NCI-H69 (cell line): ENCODE measurements at places on chromosomes 5 and 9.

GRCh38 chr5:166262395-166262794 is 2029.0 kb upstream of the WWC1 start:
- DNase-seq = no peak

- DNase-seq = no peak
Observed at GRCh38 chr9:26262421-26263107, 584.3 kb upstream of the TUSC1 start.

DNA sequence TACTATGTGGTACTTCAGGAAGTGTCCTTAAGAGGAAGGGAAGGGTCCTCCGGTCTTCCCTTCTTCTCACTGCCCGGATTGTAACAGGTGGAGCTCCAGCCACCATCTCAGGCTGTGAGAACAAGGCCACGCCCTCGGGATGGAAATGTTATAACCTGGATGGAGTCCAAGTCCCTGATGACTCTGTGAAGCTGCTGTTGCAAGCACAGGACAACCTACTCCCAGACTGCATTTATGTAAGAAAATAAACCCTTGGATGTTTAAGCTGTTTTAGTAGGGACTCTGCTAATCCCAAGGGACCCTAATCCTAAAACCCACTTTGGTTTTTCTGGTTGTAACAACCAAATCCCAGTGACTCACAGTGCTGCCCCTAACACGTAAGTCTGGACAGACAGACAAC is 221.6 kb downstream of the ACTL7B start:
- DNase-seq = peak; percentile 92

- DNase-seq = no peak
Observed at GRCh38 chr5:9533096-9533495, 12.8 kb downstream of the SEMA5A start.

DNA sequence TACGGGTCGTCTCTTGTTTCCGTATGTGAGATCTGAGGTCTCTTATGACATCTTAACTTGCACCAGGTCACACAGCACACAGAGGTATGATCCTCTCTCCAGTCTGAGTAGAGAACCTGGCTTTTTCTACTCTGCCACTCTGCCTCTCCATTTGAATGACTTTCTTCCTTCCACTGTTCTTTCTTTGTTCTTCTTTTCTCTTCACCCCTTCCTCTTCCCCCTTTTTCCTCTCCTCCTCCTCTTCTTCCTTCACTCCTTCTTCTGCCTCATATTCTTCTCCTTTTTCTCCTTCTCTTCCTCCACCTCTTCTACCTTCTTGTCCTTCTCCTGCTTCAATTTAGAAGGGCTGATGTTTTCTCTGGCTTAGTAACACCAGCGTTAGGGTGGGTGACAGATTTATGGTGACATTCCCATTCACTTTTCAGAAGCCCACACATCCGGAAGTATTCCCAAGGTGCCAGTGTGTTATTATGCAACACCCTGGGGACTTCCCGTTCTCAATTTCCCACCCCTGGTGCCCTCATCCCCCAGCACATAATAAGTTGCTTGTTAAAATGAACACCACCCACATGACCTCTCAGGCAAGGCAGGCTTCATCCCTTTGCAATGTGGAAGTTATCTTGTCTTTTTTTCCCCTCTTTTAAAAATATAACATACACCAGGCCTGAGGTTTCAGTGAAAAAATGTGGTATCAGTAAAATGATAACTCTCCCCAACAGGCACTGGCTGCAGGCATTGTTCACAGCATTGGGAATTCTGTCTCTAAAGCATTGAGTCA is 122.0 kb downstream of the PAPPA start:
- DNase-seq = peak; percentile 83

DNA sequence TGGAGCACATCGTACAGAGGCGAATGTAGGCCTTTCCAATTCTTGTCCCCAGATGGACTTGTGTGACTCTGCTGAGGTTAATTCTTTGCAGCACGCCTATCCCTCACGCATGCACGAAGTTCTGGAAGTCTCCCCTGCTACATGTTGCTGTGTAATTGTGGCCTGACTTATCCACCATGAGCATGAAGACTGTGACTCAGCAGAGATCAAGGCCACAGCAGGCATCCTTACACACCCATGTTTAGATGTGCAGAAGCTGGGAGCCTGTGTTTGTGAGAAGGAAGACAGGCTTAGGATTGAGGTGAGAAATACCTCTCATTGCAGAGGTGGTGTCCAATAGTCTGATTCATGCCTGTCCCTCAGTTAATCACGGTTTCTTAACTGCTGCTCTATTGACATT is 135.6 kb downstream of the ICE1 start:
- peak; percentile 44 for DNase-seq

GRCh38 chr5:170885809-170886208 is 24.0 kb downstream of the RANBP17 start:
- DNase-seq = no peak

GRCh38 chr9:24071091-24071490 is 245.1 kb upstream of the ELAVL2 start:
- peak; percentile 20 for DNase-seq

GRCh38 chr5:93191035-93191817 is 389.8 kb downstream of the NR2F1-AS1 start:
- DNase-seq = no peak

DNA sequence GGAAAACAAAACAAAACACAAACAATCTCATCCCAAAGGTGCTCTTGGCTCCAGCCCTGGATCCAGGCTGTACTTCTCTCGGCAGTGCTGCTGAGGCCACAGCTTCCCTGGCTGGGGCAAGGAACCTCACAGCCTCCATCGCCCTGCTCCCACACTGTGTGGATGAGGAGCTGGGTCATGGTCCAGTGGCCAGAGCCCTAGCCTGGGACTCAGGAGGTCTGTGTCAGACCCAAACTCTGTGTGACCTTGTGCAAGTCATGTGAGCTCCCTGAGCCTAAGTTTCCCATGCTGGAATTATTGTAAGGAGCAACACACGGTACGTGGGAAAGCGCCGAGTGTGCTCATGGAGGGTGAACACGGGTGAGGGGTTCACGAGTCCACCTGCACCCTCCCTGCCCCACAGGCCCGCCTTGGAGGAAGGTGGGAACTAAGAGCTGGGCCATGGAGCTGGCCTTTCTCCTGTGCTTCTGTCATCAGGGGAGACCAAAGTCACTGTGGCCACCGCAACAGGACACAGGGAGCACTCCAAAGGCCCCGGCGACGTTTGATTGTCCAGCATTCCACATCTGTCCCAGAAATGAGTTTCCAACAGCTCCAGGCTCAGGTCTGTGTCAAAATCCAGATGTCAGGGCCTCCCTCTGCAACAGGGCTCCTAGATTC is 26.2 kb upstream of the SMU1 start:
- no peak for DNase-seq

DNA sequence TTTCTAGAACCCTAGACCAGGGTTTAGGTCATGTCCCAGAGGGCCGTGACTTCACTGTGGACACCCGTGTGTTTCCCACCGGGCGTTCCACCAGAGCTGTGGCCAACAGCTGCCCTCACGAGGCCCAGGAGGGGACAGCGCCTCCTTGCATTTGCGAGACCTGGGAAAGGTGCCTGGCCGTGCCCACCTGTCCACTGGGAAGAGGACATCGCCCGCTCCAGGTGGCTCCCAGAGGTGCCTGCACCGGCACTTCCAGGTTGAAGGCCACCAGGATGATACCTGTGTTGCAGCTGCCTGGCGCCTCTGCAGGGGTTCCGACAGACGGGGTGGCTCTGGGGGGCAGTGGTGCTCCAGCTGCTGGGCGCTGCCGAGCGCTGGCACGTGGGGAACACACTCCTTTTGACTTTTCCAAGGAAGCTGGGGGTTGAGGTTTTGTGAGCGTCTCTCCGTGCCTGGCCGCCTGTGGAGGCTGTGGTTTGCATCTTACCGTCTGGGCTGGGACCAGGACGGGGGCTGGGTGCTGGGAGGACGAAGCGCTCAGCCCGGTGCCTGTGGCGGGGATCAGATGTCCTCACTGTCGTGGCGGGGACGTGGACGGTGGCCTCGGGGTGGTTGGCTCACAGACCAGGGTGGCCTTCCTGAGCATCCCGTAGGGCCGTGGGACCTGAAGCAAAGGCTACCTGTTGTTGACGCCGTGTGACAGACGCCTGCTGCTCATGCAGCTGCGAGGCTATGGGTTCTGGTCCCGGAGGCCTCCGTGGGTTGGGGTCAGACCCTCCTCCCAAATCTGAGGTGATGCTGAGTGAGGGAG is 19.2 kb downstream of the NKD2 start:
- DNase-seq = no peak

DNA sequence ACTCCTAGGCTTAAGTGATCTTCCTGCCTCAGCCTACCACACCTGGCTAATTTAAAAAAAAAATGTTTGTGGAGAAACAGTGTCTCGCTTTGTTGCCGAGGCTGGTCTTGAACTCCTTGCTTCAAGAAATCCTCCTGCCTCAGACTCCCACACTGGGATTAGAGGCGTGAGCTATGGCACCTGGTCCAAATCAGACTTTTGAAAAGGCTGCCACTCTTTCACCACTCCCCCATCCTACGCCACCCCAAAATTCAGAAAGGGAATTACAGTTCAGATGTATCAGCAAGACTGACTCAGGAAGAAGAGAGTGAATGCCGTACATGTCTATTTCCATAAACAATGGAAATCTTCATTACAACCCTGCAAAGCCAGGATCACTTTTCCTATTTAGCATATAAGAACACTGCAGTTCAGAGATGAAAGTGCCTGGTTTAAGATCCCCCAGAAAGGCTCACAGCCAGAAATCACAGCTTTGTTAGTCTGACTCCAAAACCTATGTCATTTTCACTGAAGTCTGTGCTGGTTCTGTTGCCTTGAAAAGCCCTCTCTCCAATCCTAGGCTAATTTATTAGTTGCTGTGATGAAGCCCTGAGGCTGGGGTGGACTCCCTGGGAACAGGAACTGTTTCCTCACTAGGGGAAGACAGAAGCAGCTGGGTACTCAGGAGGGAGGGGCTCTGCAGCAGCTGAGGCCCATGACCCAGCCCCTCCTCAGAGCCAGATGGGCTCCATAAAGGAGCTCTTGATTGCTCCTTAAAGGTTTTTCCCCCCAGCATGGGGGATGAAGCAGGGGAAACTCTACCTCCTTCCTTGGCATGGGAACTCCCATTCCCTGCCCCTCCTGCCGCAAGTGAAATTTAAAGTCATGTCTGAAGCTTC is 3.1 kb downstream of the FBLL1 start:
- peak; percentile 92 for DNase-seq

GRCh38 chr5:67118050-67118620 is 78.5 kb downstream of the CD180 start:
- peak; percentile 14 for DNase-seq

- no peak for DNase-seq
Observed at GRCh38 chr9:99269416-99269815, 47.3 kb downstream of the SEC61B start.

GRCh38 chr5:66223637-66224036 is 79.5 kb downstream of the SREK1 start:
- DNase-seq = peak; percentile 43

DNA sequence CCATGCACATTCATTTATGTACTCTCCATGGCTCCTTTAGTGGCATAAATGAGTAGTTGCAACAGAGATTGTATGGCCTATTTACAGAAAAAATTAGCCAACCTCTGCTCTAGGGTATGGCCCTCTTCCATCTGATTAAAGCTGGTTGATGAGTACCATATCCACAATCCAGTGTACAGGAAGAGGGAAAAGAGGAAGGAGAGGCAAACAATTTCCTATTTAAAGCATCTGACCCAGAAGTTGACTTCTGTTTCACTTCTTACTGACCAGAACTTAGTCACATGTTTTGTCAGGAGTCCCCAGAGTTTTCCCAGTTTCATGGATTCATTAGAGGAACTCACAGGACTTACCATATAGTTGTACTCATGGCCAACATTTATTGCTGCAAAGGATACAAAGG is 68.6 kb upstream of the STARD4 start:
- DNase-seq = no peak

DNA sequence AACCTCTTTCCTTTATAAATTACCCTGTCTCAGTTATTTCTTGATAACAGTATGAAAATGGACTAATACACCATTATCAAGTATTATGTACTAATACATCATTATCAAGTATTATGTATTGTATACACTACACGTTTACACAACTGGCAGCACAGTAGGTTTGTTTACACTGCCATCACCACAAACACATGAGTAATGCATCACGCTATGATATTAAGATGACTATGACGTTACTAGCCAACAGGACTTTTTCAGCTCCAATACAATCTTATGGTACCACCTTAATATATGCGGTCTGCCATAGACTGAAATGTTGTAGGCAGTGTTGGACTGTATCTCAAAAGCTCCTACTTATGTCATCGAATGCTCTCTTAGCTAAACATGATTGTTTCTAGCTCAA is 28.2 kb downstream of the PRELID2 start:
- DNase-seq = peak; percentile 51

- peak; percentile 60 for DNase-seq
Observed at GRCh38 chr9:133609311-133610098, at the start of gene FAM163B. TSS of gene FAM163B (minus strand) at chr9:133609389. CDS start at chr9:133580223, 29,166 bp downstream.

GRCh38 chr5:147075187-147075586 is 159.6 kb upstream of the STK32A start:
- no peak for DNase-seq

- peak; percentile 80 for DNase-seq
Observed at GRCh38 chr5:140806834-140807775, at the start of gene PCDHA4. TSS of gene PCDHA4 (plus strand) at chr5:140807068.

DNA sequence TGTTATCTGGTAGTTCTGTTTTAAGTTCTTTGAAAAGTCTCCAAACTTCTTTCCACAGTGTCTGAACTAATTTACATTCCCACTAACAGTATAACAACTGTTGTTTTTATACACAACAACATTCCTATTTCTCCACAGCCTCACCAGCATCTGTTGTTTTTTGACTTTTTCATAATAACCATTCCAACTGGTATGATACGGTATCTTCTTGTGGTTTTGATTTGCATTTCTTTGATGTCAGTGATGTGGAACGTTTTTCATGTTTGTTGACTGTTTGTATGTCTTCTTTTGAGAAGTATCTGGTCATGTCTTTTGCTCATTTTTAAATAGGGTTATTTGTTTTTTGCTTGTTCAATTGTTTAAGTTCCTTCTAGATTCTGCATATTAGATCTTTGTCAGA is 12.6 kb upstream of the GRAMD2B start:
- no peak for DNase-seq

DNA sequence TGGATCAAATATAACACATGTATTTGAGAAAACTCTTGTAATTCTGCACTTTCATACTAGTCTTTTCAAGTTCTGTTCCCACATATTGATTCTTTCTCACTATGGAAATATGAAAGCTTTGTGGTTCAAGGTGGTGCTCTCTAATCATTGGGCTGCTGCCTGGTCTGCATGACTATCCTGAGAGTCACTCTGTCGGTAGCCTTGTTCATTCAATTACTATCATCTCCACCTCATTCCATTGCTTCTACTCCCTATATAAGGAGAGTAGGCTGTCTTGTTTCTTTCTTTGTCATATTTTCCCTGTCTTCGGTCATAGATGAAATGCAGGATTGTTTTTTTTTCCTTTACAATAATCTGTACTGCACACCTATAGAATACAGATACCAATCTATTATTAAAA is 341.4 kb upstream of the ACTBL2 start:
- DNase-seq = no peak

- peak; percentile 81 for DNase-seq
Observed at GRCh38 chr5:54148067-54148845, 162.1 kb downstream of the ARL15 start.

DNA sequence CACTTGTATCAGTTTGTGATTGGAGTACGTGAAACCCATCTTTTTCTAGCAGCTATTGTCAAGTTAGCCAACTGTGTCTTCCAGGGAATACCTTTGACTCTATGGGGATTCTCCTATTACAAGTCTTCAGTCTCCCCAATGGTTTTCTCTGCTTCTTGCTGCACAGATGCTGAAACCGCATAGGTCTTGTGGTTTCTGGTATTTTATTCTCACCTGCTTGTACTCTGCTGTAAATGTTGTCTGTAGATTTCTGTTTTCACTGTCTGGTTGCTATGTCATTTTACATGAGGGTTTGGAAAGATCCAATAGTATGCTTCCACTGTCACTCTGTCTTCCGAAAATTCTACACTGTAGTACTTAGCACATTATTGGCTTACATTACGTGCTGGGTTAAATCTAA is 1196.9 kb upstream of the C9orf72 start:
- DNase-seq = no peak
